Fibroblast of mammary gland (primary cell): ENCODE measurements at places on chromosomes 2 and 18.

DNA sequence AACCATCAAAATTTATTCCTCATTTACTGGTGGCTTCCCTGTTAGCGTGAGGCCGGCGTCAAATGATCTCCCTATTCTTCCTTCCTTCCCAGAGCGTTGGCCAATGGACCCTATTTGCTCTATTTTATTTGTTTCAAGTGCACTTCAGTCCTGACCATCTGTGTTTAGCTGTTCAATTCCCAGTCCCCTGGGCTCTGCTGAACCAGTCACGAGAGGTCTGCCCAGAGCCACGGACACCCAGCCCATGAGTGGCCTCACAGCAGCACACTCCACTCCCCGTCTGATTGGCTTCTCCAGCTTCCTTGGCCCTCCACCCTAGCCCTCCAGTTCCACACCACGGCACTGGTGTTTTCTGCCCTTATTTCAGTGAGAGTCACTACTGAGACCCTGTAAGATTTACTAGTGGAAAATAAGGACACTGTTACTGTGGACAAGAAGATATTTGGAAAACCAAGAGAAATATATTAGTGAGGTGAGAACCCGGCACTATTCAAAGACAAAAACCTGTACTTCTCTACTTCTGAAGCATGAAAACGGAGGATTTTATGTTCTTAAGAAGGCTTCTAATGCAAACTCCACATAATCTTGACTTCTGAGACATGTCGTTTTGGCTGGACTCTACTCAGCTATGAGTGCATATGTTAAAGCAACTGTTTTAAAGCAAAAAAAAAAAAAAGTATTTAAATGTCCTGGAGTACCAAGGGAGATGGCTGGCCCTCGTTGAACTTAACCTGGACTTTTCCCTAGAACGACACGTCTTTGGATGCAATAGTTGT lies 86.6 kb downstream of the COL6A3 start:
- no peak for DNase-seq

GRCh38 chr18:3511980-3512379 lies 62.0 kb downstream of the TGIF1 start:
- peak; percentile 86 for DNase-seq

DNA sequence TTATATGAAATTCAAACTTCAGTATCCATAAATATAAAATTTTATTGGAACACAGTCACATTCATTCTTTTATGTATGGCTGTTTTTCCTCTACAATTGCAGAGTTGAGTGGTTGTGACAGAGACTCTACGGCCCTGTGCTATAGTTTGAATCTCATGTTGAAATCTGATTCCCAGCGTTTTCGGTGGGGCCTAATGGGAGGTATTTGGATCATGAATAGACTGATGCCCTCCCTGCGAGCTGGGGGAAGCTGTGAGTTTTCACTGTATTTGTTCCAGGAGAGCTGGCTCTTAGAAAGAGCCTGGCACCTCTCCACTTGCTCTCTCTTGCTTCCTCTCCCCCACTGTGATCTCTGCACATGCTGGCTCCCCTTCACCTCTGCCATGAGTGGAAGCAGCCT lies 1.7 kb downstream of the PFN4 start:
- DNase-seq, result no peak

DNA sequence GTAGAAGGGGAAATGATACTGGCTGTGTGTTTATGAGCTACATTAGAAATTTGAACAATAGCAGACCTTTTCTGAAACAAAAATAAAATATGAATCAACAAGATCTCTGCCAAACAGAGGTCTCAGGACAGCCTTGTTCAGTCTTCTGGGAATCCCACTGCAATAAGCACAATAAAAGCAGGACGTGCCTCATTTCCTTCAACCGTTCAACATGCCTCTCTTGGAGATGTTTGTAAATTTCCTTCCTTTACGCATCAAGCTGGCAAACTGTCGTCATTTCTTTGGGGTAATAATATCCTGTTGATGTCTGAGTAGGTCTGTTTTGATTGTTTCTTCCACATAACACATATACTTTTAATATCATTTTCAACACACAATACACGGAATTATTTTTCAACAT lies 77.2 kb downstream of the TCF4 start:
- peak; percentile 93 for DNase-seq

GRCh38 chr2:235212501-235213158 lies 260.8 kb downstream of the SH3BP4 start:
- no peak for DNase-seq

- DNase-seq, result peak; percentile 89
Observed at GRCh38 chr2:118123561-118124232, 35.4 kb downstream of the INSIG2 start.

GRCh38 chr18:35454803-35455202 lies 43.0 kb downstream of the INO80C start:
- no peak for DNase-seq

GRCh38 chr18:657311-658000 lies at the start of gene TYMS:
TYMS (plus strand) TSS chr18:657653; CDS start chr18:657743, 90 bp downstream.
- peak; percentile 53 for DNase-seq

- DNase-seq, result peak; percentile 79
Observed at GRCh38 chr2:111678651-111679050, 205.3 kb downstream of the ANAPC1 start.

- no peak for DNase-seq
Observed at GRCh38 chr2:28311660-28312249, 80.9 kb upstream of the FOSL2 start.

GRCh38 chr18:62596145-62597005 lies 73.5 kb downstream of the ZCCHC2 start:
- peak; percentile 25 for DNase-seq

DNA sequence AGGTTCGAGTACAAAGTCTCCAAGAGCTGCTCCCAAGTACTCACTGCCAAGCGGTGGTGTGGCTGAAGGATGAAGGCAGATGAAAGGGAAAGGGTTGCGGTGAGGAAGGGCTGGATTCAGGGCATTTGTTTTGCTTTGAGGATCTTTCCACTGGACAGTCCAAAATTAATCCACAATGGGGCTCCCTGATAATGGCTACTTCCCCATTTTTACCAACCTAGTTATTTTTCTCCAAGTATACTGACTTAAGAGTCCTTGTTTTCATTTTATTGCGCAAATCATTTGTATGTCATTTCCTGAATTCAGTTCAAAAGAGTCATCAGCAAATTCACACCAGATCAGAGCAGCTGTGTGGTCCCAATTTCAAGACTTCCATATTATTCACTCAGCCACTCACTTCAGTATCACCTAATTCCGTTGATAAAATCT lies 464 bp upstream of the SESTD1 start:
- peak; percentile 87 for DNase-seq

DNA sequence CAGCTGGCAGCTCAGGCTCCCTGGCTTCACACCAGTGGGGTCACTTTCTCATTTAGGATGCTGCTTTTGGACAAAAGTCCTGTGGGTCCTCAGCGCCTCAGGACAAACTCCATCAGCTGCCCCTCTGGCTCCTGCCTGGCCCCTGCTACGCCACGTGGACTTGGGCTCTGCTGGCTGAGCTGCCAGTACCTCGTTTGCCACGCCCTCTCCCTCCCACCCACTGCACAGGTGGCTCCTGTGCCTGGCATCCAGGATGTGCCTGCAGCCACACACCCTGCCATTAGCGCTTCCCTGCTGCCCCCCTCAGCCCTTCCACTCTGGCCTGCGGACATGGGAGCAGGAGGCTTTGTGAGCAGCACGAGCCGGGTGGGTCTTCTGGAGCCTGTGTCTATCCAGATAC lies 118.9 kb downstream of the ZNF236 start:
- no peak for DNase-seq

GRCh38 chr2:71070294-71071093 lies 2.0 kb downstream of the NAGK start:
- DNase-seq, result peak; percentile 62

DNA sequence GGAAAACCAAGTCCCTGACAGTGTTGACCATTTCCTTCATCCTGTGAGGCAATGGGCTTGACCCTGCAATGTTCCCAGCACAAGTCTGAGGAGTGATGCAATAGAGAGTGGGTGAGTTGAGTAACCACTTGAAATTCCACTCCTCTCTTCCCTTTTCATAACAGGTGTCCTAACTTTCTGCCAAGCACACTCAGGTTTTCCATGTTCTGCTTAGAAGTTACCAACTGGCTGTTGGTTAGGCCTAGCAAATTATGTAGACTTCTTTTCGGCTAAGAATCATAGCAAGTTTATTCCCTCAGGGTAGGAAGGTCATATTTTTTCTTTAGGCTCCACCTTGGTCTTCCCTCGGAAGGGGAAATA lies 11.5 kb downstream of the GNLY start:
- peak; percentile 99 for DNase-seq

GRCh38 chr2:35960596-35960995 lies 395.0 kb upstream of the CRIM1 start:
- DNase-seq, result no peak

DNA sequence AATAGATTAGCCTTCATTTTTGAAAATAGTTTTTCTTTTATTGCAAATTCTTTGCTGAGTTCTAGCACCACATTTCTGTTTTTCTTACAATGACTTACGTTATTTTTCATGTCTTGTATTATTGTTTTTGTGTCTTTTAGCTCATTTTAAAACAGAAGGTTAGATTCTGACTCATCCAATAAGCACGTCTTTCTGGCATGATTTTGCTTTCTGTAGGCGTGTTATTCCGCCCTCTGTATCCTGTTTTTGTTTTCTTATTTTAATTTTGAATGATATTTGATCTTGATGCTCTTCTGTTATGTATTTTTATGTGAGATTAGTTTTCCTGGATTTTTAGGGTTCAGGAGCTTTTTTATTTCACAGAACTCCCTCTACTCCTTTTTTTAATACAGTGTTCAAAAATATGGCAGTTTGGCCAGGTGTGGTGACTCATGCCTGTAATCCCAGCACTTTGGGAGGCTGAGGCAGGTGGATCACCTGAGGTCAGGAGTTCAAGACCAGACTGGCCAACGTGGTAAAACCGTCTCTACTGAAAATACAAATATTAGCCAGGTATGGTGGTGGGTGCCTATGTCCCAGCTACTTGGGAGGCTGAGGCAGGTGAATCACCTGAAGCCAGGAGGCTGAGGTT lies 145.0 kb downstream of the CLIP4 start:
- DNase-seq, result peak; percentile 74

- DNase-seq, result peak; percentile 31
Observed at GRCh38 chr18:61352611-61353010, 19.4 kb downstream of the CDH20 start.

DNA sequence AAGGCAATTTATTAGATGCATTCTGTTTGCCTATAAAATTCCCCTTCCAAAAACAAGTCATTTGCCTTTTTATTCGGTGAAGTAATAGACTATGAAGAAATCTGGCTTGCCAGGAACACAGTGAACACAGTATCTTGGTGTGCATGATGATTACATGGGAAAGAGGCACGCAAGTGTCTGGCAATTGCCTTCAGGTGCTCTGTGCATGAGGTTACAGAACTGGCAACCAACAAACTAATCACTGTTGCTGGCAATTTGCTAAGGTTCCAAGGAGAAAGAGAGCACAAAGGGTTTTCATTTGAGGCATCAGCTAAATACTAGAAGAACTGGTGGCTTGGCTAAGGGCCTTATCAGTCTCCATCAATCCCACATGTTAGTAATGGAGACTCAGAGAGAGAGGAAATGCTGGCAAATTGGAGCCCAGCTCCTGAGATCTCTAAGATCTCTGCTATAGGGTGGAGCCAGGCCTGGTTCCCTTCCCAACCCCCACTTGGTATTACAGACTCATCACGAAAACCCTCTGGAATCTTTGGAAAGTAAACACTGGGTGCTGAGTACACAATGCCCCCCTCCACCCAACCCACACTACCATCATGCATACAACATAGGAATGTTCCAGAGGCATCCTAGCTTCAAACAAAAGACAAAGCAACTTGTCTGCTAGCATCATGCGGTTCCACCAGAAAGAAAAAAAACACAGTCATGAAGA lies 10.4 kb downstream of the RNF152 start:
- DNase-seq, result no peak

DNA sequence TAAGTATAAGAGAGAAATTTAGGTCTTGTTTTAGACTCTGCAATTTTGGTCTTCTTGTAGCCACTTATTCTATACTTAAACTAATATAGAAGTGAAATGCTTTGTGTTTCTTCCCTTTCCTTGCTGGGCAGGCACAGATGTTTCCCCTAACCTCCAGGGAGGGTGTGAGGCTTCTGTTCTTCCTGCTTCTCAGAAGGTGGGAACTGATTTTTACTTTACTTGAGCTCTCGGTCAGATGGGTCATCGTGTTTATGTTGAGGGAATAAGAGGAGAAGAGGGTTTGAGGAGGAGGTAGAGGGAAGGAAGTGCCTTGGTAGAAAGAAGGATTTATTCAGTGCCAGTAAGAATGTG lies 92.5 kb upstream of the CXCR4 start:
- no peak for DNase-seq

DNA sequence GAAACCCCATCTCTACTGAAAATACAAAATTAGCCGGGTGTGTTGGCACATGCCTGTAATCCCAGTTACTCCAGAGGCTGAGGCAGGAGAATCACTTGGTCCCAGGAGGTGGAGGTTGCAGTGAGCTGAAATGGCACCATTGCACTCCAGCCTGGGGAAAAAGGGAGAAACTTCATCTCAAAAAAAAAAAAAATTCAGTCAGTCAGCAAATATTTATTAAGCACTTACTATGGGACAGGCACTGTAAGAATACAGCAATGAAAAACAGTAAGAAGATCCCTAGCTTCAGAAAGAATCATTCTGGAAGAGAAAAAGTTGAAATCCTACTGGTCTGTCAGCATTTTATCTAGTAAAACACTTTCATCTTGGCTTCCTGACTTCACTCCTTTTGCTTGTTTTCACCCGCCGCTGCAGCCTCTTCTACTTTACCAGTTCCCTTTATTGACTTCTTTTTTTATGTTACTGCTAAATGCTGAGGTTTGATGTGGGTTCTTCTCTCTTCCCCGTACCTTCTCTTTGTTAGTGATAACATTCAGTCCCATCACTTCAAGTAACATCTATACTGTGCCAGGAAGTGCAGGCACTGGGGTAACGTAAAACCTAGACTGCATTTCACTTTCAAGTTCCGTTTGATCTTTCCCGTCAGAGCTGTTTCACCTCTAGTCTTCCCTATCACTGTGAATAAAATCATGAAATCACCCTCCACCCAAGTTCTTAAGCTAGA lies 10.8 kb upstream of the TAF4B start:
- no peak for DNase-seq

DNA sequence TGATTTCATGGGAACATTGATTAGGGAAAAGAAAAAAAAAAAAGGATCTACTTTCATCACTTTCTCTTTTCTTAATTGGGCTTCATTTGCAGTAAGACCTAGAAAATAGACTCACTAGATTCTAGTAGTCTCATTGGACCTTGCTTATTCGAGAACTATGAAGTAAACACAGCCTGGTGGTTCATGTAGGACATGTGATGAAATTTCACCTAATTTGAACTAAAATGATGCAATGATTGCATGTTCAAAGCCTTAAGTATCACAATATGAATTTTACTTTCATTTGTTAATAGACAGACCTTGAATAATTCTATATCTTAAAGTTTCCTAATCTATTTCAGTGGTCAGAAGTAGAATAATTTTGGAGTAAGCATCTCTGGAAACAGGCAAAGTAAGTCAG lies 688.9 kb upstream of the NRXN1 start:
- peak; percentile 30 for DNase-seq

DNA sequence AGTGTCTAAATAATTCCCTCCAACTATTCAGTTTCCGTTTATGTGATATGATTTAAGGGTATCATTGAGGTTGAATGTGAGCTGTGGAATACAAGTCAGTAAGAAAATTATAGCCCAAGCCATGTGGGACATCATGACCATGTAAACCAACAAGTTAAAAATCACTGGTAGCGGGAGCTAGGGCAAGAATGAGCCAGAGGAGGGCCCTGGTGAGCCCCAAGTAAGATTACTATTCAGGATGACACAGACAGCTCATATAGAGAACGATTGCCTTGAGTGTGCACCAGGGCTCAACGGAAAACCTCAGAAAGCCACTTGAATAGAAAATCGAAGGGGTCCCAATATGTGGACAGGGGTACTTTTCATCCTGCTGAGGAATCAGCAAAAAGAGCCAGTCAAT lies 87.8 kb upstream of the RBMS1 start:
- no peak for DNase-seq
